ENCODE measurements at places on chromosomes 5 and 9.
A peak's percentile ranks its signal among the peaks of the same experiment; 100 is the strongest.

DNA sequence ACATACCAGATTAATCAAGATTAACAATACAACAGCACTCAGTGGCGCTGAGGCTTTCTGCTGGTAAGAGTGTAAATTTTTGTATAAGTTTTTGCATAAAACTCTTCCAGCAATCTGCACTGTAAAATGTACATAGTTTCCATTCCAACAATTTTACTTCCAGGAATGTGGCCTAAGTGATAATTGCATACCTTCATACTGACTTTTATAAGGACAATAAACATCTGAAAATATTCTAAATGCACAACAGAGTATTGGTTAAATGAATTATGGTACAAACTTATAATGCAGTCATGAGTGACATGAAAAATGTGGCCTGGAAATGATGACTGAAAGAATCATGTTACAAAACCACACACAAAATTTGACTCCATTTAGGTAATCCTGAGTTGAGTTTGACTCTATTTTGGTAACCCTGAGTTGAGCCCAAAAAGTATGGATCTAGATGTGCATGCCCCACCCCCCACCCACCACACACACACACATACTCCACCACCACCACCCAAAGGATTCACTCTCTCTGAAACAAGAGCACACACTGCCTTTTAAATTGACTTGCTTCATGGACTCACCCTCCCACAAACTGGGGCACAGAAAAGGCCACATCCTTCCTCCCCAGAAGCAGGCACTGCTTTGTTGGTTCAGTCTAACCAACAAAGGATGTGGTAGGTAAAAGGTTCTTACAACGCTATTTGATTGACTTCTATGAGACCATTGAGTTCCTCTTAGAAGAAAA, 137.6 kb downstream of the SUSD1 start:
- DNase-seq = peak; percentile 69

DNA sequence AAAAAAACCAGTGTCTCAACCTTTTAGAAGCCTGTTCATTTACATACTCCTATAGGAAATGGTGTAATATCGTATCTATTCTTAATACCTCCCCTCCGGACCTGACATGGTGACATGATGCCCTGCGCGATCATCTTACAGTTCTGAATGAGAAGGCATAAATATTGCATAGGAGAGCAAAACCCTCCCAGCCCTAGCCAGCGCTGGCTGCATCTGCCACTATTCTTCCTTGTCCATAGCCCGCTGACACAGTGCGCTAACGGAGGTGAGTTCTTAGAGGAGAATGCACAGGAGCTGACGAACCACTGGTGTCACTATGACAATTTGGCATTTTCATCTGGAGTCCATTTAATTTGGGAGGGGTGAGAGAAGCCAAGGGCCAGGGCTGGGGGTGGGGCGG, 290.1 kb downstream of the EFNA5 start:
- DNase-seq = no peak

DNA sequence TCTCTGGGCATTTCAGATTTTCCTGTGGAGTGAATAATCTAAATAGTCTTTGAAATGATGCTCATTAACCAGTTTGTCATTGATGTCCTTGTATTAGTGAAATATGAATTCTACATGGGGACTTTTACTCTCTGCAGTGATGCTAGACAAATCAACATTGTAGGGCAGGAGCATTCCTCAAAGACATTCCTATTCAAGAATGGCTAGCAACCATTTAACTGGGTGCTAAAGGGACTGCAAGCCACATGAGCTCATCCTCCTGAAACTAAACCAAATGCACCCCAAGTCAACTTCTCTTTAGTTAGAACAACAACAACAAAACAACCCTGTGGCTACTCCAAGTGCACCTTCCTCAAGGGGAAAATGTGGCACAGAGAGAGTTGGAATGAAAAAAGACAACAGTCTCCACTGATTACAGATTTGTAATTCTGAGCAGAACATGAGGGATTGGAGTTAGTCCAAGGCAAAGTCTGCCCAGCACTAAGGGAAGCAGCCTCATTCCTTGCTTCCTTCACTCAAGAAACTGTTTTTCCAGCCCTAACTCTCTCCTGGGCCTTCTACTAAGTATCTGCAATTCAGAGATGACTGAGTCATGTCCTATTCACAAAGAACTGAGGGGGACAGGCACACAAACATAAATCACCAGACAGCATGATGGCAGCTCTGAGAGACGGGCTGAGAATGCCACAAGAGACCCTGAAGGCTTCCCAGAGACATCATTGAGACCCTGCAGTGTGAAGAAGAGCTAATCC, 82.0 kb upstream of the WWC1 start:
- DNase-seq = no peak

DNA sequence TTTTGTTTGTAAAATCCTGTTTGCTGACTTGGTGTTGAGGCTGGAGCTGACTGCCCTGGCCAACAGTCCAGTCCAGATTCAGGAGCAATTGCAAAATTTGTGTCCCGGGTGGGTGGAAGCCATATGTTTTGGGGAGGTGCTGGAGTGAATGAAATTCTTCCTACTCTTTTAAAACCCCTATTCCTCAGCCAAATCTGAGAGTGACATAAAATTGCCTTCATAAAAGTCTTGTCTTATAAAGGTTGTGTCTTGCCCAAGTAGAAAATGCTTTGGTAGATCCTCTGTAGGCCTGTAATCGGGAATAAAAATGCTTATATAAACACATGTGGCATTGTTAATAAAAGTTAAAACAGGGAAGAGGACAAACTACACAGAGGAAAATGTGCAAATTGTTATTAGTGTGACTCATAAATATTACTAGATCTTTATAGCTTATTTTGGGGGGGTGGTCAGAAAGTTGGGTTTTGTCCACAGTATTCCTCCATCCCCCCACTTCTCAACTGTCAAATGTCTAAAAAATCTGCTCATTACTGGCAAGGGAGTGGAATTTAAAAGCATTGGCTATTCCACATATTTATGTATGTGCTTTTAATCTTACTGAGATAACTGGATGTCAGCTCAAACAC, 45.6 kb downstream of the NNT start:
- no peak for DNase-seq

DNA sequence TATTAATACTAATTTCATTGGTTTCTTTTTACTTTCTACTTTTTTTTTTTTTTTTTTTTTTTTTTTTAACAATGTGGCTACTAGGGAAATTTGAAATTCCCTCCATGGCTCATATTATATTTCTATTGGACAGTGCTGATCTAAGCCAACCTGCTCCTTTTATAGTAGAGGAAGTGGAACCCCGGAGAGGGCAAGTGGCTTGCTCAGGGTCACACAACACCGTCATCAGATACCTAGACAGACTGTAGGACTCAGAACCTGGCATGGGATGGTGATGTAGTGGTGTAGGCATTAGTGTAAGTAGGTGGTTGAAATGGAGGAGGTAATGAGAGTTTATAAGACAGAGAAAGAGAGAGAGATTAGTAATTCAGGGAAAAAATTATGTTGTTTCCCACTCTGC, 10.8 kb downstream of the ZNF618 start:
- DNase-seq = no peak

- DNase-seq = no peak
These were observed 4.5 kb downstream of the RNF208 start for GRCh38 chr9:137217276-137218211.

DNA sequence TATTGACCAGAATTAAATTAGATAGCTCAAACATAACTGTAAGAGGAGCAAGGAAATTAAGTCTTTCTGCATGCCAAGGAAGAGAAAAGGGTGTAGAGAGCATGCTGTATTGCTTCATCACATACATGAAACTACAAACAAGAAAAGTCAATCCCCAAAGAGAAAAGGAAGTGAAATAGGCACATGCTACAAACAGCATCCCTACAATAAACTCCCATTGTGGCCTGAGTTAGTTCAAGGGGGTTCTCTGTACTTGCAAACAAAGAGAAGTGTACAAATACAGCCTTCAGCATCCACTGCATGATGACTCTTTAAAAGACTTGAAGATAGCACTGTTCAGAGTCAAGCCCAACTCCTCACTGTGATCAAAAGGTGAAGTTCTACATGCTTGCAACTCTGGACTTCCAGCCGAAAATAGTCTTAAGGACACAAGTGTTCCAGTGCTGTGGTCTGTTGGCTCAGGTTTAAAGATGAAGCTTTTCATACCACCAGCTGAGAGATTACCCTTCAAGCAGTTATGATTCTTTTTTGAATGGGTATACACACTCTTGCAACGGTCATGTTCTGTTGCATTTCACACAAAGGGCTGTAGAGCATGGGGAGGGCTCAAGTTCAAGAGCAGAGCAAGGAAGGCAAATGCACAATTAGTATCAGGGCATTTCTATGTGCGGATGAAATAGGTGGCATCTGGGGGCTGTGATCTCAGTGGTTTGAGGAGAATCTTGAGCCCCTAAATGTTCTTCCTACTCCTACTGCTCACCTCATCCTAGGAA, 534.5 kb downstream of the EBF1 start:
- DNase-seq = no peak

DNA sequence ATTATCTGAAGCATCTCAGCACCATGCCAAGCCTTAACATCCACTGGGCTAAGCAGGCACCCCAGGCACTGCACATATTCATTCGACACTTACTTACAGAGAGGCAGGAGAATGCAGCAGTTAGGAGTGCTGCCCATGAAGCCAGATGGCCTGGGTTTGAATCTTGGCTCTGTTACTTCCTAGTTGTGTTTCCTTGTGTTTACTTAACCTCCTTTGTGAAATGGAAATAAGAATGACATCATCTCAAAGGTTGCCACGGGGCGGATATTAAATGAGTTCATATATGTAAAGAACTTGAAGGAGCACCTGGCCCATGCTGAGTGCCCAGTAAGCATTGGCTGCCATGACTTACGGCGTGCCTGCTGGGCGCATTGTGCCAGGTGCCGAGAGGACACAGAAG, 565.2 kb downstream of the CDK5RAP2 start:
- DNase-seq = no peak

DNA sequence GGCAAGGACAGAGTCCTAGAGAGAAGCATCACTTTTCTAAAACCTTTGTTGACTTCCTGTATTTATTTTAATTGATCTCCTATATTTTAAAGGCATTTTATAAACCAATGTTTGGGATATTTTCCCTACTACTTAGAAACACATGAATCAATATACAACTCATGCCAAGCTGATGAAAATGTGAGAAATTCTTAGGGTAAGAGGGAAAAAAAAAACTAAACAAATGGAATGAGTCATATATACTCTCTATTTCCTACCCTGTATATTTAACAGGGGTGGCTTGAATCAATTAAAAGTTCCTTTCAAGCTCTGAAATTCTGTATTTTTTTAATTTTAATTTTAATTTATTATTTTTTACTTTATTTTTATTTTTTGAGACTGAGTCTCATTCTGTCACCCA, 19.6 kb downstream of the BAAT start:
- no peak for DNase-seq

DNA sequence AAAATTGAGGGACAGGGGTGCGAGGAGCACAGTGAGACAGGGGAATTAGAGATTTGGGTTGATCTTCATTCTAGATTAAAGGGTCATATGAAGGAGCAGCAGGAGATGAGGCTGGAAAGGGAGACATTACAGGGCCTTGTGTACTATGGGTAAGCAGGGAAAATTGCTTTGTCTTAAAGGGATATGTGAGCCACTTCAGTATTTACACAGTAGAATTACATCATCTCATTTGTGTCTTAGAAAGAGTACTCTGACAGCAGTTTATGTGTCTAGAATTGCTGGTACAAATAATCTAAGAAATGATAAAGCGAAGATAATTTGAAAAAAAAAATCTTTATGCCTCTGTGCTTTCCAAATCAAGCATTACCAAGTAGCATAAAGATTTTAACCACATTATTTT, 287.0 kb upstream of the ARRDC3 start:
- DNase-seq = no peak

- DNase-seq = no peak
These were observed 12.0 kb downstream of the PDGFRB start for GRCh38 chr5:150143350-150144245.

- no peak for DNase-seq
These were observed 662.4 kb downstream of the DTWD2 start for GRCh38 chr5:118325931-118326330.

DNA sequence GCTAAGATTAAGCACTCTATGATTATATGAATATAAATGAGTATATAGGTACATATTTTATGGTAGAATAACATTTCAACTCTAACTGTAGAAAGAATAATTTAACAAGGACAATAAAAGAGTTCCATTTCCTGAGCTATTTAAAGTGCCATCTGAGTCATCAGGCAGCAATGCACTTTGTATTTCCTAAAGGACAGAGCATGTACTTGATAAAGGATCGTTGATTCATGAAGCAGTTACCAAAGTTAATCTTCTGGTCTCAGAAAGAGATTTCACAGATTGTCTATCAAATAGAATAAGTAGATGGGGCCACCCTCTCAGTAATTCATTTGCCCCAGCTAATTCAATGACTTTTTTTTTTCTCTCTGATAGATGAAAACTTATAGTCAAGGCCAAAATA, 747.8 kb downstream of the CDH18 start:
- no peak for DNase-seq

DNA sequence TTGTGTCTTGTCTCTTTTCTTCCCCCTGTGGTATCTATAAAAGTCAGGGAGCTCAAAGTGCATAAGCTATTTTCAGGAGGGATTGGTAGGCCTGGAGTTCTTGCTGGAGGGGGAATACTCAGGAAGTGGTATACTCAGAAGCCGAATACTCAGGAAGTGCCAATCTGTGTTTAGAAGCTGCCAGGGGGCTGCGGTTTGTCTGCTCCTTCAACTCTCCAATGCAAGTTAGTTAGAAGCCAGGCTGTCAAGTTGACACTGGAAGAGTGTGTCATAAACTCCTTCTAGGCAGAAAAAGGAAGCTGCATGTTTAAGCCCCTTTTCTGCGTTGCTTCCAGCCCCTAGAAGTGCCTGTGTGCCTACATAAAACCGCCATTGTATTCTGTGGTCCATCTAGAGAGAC, 366.5 kb downstream of the TAF11L14 start:
- no peak for DNase-seq

DNA sequence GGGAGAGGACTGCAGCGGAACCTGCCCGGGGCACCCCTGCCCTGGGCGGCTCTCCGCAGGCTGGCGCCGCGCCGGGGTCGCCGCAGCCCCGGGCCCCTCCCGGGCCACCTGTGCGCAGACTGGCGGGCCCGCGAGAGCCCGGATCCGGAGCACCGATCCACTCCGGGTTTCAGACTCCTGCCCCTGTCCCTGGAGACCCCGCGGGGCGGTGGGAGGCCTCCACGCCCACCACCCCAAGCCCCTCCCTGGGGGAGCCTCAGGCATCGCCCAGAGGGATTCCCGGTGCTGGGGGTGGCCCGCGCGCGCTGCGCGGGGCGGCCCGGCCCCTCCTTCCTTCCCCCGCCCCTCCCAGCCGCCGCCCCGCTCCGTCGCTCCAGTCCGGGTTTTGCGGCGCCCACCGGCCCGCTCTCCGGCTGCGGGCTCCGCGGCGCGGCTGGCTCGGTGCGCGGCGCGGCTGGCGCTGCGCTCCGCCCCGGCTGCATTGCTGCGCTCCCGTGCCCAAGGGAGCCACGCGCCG, at the start of gene UNC5A:
Gene UNC5A (plus strand): TSS at position 479 of the 517 bp plus-strand sequence. CDS start 192 bp downstream, outside the sequence.
- peak; percentile 23 for DNase-seq

DNA sequence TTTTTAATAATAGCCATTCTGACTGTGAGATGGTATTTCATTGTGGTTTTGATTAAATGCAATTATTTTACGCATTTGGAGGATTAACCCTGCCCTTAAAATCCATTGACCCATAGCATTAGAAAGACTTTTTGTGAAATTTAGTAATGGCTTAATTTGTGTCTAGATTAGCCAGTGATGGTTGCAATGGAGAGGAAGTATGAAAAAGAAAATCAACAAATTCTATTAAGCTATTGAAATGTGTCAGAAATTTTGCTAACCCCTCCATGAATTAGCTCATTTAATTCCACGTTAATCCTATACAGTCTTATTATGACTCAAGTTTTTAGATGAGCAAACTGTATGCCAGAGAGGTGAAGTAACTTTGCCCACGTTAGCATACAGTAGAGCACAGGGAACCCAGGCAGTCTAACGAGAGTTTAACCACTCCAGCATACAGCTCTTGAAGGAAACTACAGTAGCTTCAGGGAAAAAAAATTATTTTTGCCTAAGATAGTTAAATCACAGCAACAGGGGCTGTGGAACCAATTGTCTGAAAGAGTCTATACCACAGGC, 158.2 kb upstream of the PPP2R2B start:
- no peak for DNase-seq

Measured in CD4-positive, alpha-beta T cell treated with Interferon gamma for 1 hour (primary cell).